AG04450 (cell line): ENCODE measurements at places on chromosomes 6 and 20. TPM values are rescaled to one million over a fixed set of nuclear protein-coding genes. Genes with fewer than 3 reads are reported as not detected.

The GPLD1 gene
- polyA plus RNA-seq = 0.04 TPM in 1 of 2 replicates, not detected in the other

The FAM83D gene
- polyA plus RNA-seq = 10.5 and 14.9 TPM in 2 replicates

The RALGAPA2 gene
- polyA plus RNA-seq = 2.2 and 2.4 TPM in 2 replicates

The ZNF831 gene
- not detected in 2 replicates for polyA plus RNA-seq

The SLC12A5 gene
- polyA plus RNA-seq = 0.55 and 1.7 TPM in 2 replicates

The MOCS3 gene
- polyA plus RNA-seq = 3.8 and 4.0 TPM in 2 replicates

The SPATS1 gene
- polyA plus RNA-seq = not detected in 2 replicates

The GINS1 gene
- 2.8 and 3.7 TPM in 2 replicates for polyA plus RNA-seq

The LHFPL5 gene
- polyA plus RNA-seq = not detected in 2 replicates

The LY86 gene
- not detected in 2 replicates for polyA plus RNA-seq

The DNAAF9 gene
- 14.1 and 15.0 TPM in 2 replicates for polyA plus RNA-seq

The HLA-DQB2 gene
- polyA plus RNA-seq = not detected in 2 replicates

The C6orf132 gene
- polyA plus RNA-seq = 0.68 and 1.1 TPM in 2 replicates

The WFDC2 gene
- not detected in 2 replicates for polyA plus RNA-seq

The MYBL2 gene
- polyA plus RNA-seq = 1.7 and 2.5 TPM in 2 replicates

The OOEP gene
- polyA plus RNA-seq = not detected in 2 replicates

The BCL2L1 gene
- 57.5 and 58.6 TPM in 2 replicates for polyA plus RNA-seq

The MLN gene
- polyA plus RNA-seq = not detected in 2 replicates

The CDH26 gene
- polyA plus RNA-seq = 0.05 and 0.10 TPM in 2 replicates

The PGC gene
- not detected in 2 replicates for polyA plus RNA-seq

The ADISSP gene
- polyA plus RNA-seq = 22.6 and 29.2 TPM in 2 replicates

The TCP11 gene
- polyA plus RNA-seq = 0.11 and 0.15 TPM in 2 replicates

The ZNF165 gene
- 0.14 and 0.15 TPM in 2 replicates for polyA plus RNA-seq

The TPX2 gene
- 19.8 and 24.4 TPM in 2 replicates for polyA plus RNA-seq

The SLC35D3 gene
- polyA plus RNA-seq = not detected in 2 replicates

The PPP1R3G gene
- 0.09 and 0.11 TPM in 2 replicates for polyA plus RNA-seq

The HSPA12B gene
- 0.05 and 0.09 TPM in 2 replicates for polyA plus RNA-seq

The LRFN2 gene
- polyA plus RNA-seq = not detected in 2 replicates

The MYT1 gene
- not detected in 2 replicates for polyA plus RNA-seq

The HLA-DRB5 gene
- not detected in 2 replicates for polyA plus RNA-seq

The MC3R gene
- not detected in 2 replicates for polyA plus RNA-seq
